Fibroblast of lung (primary cell): ENCODE measurements at places on chromosomes 6 and 20. TPM values are rescaled to one million over a fixed set of nuclear protein-coding genes. Genes with fewer than 3 reads are reported as not detected.

The TGIF2 gene
- 3.8 and 5.6 TPM in 2 replicates for total RNA-seq

The STX16 gene
- total RNA-seq, result 46.0 and 64.9 TPM in 2 replicates

The CCR6 gene
- not detected in 2 replicates for total RNA-seq

The BACH2 gene
- 1.5 and 2.6 TPM in 2 replicates for total RNA-seq

The FNDC11 gene
- 1.0 and 1.7 TPM in 2 replicates for total RNA-seq
